ENCODE measurements at places on chromosomes 2 and 18.

DNA sequence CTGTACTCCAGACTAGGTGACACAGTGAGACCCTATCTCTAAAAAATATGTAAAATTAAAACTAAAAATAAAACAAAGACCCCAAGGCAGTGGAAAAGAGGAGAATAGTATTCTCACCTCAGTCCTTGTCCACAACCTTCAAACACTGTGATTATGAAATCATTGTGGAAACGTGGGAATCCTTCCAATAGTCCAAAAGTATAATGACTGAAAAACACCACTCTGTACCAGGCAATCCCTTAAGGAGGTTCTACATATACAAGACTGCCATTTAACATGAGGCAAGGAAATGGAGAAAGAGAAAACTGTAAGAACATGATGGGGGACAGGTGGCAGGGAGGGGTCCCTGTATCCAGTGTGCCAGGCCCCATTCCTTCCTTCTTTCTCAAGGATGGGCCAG lies 66.1 kb downstream of the ACVR1 start:
- no peak for DNase-seq

GRCh38 chr18:78722386-78722785 lies 257.2 kb upstream of the SALL3 start:
- DNase-seq, result no peak

- no peak for DNase-seq
Observed at GRCh38 chr2:168961450-168962229, 60.5 kb downstream of the G6PC2 start.

GRCh38 chr2:151111599-151112278 lies 149.9 kb downstream of the RBM43 start:
- no peak for DNase-seq

- DNase-seq, result peak; percentile 70
Observed at GRCh38 chr2:234446404-234447076, 50.3 kb downstream of the ARL4C start.

- DNase-seq, result no peak
Observed at GRCh38 chr18:73316513-73316912, 448.7 kb upstream of the NETO1 start.

DNA sequence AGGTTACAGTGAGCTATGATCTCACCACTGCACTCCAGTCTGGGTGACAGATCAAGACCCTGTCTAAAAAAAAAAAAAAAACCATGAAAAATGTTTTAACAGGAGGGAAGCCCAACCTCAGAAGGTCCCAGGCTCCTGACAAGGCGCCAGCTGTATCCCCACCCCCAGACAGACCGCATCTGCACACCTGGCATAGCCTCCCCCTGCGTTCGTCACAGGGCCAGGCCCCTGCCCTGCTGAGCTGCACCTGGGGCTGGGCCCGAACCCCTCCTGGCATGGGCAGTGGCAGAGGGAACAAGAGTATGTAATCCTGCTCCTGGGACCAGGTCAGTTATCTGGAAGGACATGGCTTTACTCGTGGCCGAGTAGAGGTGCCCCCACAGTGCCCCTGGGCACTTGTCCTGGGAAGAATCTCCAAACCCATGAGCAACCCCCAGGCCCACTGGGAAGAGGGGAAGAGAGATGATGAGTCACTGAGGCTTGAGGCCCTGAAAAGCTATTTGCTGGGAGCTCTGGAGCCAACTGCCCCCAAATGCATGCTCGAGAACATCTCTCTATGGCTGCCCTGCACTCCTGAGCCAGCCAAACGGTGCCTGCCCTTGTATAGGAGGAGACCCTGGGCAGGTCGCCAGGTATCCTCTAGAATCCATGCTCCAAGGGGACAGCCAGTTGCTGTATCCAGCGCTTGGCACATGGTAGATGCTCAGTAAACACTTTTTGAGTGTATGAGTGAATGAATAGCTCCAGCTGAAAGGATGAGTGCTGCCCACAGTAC lies 265.5 kb downstream of the ATAD2B start:
- no peak for DNase-seq

- DNase-seq, result no peak
Observed at GRCh38 chr18:29154196-29154757, 977.3 kb upstream of the CDH2 start.

- no peak for DNase-seq
Observed at GRCh38 chr2:235170536-235171521, 219.0 kb downstream of the SH3BP4 start.

DNA sequence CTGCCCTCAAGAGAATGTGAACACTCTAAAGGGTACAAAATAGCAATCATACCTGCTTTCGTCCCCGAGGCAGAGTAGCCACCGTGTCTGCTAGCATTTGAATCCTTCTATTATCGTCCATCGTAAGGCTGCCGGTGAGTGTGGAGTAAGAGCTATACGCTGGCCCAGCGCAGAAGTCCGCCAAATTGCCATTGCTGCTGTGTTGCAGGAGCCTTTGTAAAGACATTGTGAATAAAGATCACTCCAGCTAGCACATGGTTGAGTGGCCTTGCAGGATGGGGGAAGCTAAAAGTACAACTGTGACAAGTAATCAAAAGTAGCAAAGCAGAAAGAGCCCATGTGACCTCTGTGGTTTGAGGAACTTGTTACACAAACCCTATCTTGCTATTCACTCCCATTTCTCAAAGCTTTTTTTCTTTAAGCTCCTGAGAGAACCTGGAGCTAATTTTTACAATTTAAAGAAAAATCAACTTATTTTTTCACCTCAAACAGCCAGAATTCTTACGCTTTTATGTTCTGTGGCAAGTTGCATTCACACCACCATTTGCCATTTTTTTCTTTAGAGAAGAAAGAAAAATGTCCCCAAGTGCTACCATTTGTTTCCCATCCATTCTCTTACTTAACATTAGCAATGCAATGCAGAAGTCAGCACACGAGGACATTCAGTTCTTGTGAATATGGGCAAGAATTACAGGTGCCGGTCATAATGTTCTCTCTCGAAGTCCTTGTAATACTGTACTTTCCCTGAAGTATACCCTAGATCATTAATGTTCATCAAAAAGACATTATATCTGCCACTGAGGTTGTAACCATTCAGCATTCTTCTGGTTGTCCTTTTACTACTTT lies at the start of gene CYTIP:
TSS of gene CYTIP (minus strand) at position 295 of the 846 bp plus-strand sequence. CDS start at position 226, 69 bp downstream.
- DNase-seq, result no peak

DNA sequence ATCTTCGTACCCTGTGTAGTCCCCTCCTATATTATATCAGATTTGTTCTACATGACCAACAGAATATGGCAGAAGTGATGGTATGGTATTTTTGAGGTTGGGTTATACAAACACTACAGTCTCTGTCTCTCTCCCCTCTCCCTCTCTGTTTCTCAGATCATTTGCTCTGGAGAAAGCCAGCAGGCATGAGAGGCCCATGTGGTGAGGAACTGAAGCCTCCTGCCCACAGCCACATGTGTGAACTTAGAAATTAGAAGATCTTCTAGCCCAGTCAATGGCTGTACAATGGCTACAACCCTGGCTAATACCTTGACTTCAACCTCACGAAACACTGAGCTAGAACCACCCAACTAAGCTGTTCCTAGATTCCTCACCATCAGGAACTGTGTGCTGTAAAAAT lies 250.6 kb downstream of the SMAD2 start:
- no peak for DNase-seq

GRCh38 chr2:106970471-106971261 lies 84.7 kb upstream of the ST6GAL2 start:
- no peak for DNase-seq

GRCh38 chr2:41241325-41242000 lies 789.6 kb upstream of the SLC8A1 start:
- no peak for DNase-seq

DNA sequence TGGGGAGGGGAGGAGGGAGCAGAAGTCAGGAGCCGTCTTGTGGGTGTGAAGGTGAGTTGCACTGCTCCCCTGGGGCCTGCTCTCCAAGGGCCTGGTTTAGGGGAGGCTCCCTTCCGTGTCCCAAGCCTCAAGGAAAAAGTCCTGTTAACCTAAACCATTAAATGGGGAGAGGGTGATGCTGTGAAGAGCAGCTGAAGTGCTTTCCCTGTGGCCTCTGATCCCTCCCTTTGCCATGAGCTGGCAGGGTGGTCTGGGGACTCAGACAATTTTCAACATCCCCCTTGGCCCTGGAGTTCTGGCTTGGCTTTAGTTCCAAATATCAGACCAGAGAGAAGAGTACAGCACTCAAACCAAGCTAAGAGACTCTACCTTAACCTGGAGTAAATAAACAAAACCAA lies 692 bp upstream of the POMC start:
- no peak for DNase-seq

- no peak for DNase-seq
Observed at GRCh38 chr2:14896330-14897030, 264.0 kb downstream of the LRATD1 start.

GRCh38 chr18:58544179-58544578 lies 84.7 kb downstream of the ALPK2 start:
- no peak for DNase-seq

GRCh38 chr2:122764014-122764413 lies 1008.6 kb downstream of the TSN start:
- DNase-seq, result no peak

- no peak for DNase-seq
Observed at GRCh38 chr2:126645211-126645618, 10.7 kb upstream of the GYPC start.

DNA sequence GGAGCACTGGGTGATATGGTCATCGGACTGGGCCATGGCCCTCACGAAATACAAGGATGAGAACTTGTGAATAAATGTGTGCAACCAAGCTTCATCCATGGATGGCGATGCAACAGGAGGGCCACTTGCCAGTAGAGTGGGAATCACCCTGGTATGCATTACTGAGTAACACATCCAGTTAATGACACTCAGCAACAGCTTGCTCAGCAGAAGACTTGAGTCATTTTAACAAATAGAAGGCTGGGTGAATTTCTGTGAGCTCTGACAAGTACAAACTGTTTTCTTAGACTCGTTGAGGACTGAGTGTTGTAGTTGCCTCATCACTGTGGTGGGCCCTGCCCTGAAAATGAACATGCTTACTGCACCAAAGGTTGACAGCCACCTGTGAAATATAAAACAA lies 221.6 kb downstream of the NCKAP5 start:
- DNase-seq, result no peak

DNA sequence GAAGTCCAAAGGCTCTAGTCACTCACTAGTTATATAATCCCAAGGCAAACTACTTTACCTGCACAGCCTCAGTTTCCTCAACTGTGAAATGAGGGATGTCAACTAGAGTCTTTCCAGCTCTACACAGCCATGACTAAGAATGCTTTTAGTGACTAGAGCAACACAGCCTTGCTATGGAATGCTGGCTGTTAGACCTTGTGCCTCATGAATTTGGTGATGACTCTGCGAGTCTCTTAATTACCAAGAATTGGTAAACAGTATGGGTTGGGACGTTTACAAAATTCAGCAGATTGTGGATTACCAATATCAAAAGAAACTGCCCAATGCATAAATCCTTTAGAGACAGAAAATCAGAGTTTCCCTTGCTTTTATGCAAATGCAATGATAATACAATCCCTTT lies 163.7 kb downstream of the ASXL3 start:
- no peak for DNase-seq

GRCh38 chr2:159290289-159290907 lies 3.9 kb upstream of the WDSUB1 start:
- no peak for DNase-seq

GRCh38 chr18:54052732-54053429 lies 171.6 kb downstream of the MBD2 start:
- no peak for DNase-seq

DNA sequence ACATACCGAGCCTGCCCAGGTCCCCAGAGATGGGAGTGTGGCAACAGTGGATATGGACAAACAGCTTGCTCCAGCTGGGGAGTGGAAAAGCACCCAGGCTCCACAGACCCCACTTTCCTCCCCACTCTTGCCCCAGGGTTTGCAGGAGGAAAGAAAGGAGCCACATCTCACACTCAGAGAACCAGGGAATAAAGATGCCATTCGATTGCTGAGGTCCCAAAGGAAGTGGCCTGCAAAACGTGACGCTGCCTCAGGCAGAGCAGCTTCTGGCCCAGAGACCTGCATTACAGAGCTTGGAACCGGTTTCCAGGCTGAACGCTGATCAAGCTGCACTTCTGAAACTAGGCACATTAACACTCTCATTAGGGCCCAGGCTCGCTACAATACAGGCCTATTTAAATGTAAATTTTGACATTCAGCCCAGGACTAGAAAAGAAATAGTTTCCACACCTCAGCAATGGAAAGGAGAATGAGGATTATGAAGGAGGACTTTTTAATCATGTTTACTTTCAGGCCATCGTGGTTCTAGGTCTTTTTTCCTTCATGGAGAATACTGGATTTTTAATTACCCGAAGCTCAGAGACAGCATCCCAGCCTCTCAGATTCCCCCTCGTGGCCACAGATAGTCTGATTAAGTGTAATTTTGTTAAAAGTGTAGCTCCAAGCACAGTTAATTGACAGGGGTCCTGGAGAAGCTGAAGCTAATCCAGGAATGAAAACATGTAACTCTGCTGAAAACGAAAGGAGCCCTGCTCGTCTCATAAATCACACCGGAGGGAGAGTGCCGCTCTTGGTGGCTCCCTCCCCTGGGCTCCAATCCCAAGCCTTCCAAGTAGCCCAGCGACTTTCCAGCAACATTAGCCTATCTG lies 221.3 kb upstream of the RAB6C start:
- DNase-seq, result no peak

DNA sequence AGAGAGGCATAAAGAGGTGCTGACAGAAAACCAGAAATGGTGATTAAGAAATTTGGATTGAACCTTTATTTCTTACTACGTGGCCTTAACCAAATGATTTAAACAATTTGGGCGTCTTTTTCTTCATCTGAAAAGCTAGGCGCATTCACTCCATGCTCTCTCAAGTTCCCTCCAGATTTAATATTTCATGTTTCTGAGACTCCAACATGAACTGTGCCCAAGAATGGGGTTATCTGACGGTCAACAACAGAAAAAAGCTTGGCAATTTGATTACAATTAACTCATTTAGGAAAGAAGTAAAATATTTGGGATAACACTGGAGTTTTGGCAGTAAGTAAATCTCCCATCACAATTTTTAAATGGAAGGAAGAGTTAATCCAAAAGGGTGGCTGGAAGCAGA lies 345.4 kb downstream of the ARHGAP15 start:
- no peak for DNase-seq

DNA sequence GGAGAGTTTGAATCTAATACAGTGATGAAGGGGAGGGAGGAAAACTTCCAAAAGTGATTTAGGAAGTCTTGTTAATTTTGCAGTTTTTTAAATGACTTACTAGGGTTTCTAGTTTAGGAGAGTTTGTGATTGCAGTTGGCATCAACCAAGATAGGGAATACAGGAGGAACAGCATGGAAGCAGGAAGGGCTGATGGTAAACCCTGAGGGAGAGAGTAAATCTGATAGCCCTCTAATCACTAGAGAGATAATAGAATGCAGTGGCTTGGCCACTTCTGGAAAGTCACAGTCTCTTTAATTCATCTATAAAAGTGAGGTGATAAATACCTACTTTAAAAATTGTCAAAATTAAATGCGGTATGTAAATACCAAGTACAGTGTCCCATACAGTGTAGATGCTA lies 5.6 kb downstream of the YPEL5 start:
- no peak for DNase-seq

Measured in activated CD8-positive, alpha-beta memory T cell treated with anti-CD3 and anti-CD28 coated beads for 1 hour (primary cell).